ENCODE measurements at places on chromosomes 2 and 18.

DNA sequence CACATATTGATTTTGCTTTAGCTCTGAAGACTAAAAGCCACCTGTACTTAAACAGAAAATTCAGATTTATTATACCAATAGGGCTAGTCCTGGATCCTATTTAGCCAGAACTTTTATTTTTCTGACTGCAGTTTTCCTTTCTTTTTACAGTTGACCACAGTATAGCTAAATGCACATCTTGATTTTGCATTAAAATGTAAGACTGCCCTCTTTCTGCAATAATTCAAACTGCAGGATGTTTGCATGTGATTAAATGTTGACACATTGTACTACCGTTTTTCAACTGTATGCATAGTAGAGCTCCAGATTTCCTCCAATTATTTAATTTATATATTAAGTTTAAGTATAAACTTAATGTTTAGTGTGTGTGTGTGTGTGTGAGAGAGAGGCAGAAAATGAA is 1262.9 kb downstream of the SUCLG1 start:
- no peak for DNase-seq

DNA sequence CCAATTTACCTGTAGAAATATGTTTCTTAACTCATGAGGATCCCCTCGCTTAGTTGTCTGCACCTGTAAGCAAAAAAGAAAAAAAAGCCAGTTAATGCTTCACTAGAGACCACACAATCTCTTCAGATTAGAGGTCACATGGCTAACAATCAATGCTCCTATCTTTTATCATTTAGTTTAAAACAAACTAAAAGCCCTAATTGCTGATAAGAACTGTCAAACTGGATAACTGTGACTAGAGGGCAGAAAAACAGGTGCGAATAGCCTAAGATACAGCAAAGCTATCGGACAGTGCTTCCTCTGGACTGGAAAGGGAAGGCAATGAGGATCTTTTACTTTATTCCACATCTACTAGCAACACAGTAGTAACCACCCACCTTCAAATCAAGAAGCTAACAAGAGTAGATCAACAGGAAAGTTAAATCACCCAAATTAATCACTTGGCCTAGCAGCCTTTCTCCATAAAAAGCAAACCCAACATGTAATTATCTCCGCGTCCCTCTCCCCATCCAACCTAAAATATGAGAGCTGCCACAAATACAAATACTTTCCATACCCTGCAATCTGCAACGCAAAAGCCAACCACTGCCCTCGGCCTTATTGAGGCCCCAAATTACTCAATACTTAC is 734 bp downstream of the SLC25A12 start:
- no peak for DNase-seq

- DNase-seq: no peak
Observed at GRCh38 chr2:1815053-1815452, 70.7 kb upstream of the PXDN start.

DNA sequence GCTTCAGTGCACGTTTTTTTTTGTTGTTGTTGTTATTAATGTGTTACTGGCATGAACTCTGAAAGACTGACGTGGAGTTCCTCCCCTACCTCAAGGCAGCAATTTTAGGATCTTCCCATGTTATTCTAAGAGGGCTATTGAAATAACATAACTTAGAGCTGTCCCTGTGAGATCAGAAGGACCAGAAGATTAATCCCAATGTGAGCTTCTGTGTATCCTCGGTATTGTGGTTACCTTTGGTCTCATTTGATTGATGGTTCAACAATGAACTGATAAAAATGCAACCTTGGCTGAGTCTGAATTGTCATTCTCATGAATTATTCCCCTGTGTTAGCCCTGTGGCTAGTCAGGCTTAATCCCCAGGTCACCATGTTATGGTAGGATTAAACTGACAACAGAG is 394.1 kb downstream of the TRIB2 start:
- DNase-seq: no peak

GRCh38 chr2:27264753-27265535 is 2.1 kb upstream of the SLC30A3 start:
- no peak for DNase-seq

GRCh38 chr2:111940333-111941196 is 42.2 kb downstream of the MERTK start:
- DNase-seq: no peak

GRCh38 chr2:75006041-75006440 is 47.6 kb downstream of the POLE4 start:
- no peak for DNase-seq

DNA sequence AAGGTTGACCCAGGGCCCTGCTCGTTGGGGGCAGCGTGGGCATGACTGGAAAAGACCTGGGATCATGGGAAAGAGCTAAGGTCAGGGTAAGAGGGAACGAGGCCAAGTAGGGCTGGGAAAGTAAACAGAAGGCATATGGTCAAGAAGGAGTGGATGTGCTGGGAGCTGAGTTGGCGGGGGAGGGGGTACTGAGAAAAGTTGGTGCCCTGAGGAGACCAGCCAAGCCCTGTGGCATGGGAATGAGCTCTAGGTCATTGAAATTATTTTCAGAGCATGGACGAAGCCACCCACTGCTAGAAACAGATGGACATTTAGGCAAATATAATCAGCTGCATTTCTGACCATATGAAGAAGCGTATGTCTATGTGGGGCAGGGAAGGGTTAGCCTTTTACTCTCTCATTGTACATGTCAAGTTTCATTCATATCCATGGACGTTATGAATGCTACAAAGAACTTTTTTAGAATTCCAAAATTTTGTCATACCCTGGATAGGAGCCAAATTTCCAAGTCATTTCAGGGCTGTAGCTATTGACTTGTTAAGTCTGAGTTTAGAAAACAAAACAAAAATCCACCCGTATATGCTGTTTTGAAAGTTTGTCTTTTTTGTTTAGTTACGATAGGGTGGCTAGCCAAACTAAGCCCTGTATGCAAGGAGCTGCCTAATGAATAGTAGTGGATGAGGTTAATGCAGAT is 19.1 kb downstream of the MAPRE2 start:
- DNase-seq: no peak

DNA sequence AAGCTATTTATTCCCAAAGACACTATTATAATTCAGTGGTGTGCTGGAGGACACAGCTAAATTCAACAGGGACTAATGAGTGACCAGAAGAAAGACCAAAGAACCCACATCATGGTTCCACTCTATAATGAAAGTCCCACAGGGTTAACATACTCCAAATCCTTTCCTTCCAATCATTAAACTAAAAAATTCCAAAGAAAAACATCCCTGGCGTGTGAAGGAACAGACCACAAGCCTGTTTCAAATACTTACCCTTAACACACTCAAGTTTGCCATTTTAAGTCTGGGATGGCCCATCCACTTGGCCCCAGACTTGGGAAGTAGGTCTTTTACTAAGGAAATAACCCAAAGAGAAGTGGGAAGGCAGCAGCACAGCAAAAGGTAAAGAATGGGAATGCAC is 150.1 kb upstream of the CCDC150 start:
- DNase-seq: no peak

DNA sequence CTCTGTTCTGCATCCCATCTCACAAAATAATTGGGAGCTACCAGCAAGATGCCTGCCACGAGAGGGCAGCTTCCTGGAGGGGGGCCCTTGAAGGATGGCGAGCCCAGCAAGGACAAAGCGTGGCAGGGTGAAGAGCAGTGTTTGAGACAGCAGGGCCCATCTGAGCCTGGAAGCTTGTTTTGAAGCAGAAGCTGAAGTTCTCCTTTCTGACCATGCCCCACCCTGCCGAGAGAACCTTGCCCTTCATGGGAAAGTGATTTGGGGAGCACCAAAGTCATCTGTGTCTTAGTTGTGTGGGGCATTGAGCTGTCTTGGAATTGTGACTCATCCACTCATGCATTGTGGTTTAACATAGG is 216.3 kb downstream of the BCL11A start:
- no peak for DNase-seq

All from activated T-helper 1 cell treated with anti-CD3 and anti-CD28 coated beads, Interleukin-2, amount 50 U/mL, for 16 hours (primary cell).